ENCODE measurements at places on chromosomes 1 and 21.

- DNase-seq = no peak
Measured at GRCh38 chr1:90106311-90106710, 111.4 kb downstream of the ZNF326 start.

GRCh38 chr1:230335861-230336522, 90.1 kb downstream of the PGBD5 start:
- DNase-seq = no peak

GRCh38 chr1:11187931-11188330, 1.2 kb upstream of the ANGPTL7 start:
- DNase-seq = no peak

- no peak for DNase-seq
Measured at GRCh38 chr21:28900481-28900880, 92.2 kb downstream of the LTN1 start.

DNA sequence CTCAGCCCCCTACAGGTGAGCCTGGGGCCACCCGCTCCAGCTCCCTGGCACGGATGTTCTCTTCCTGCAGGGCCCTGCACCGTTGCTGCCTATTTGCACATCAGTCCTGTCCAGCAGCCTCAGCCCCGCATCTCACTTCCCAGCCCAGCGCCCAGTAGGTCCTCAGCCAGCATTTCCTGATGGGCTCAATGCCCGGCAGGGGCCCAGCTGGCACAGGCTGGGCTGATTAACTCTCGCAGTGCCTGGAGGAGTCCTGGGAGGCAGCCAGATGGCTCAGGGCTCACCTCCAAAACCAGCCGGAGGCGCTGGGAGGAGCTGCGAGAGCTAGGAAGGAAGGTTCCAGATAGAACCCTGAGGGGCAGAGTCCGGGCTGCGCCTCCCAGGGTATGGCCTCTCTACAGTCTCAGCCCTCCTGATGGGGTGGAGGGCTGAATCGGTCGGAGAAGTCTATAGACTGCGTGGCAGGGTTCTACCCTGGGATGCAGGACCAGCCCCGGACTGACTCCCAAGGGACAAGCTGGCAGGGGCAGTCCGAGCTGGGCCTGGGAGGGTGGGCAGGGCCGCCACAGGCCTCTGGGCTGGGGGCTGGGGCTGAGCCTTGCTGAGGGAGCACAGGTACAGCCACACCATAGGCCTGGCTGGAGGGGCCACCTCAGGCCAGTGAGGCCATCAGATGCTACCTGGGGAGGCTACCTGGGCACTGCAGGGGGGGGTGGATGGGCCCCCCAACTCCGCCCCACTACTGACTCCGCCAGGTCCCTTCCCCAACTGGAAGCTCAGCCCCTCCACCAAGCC, 19.2 kb upstream of the CLSTN1 start:
- DNase-seq = no peak

DNA sequence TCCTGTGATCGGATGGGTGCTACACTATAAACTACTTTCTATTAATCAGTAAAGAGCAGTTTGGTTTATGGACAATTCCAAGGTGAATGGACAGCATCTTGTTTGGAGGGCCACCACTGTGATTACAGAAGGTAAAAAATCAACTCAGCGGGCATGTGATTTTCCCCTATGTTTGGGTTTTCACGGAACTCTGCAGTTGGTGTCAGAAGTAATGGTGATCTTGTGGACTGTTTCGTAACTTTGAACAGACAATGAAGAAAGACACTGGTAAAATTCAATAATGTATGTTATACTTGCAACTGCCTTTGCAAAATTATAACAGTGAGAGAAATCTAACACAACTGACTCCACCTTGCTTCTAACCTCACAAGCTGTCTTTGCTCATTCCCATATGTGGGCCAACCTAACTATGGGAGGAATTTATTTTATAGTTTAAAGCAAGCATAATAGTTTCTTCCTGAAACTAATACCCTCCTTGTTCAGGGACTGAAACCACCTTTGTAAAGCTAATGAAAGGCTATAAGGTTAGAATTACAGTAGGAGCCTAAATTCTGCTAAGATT, 53.2 kb downstream of the TRIM33 start:
- DNase-seq = no peak

GRCh38 chr1:97841338-97841737, 79.5 kb downstream of the DPYD start:
- no peak for DNase-seq

DNA sequence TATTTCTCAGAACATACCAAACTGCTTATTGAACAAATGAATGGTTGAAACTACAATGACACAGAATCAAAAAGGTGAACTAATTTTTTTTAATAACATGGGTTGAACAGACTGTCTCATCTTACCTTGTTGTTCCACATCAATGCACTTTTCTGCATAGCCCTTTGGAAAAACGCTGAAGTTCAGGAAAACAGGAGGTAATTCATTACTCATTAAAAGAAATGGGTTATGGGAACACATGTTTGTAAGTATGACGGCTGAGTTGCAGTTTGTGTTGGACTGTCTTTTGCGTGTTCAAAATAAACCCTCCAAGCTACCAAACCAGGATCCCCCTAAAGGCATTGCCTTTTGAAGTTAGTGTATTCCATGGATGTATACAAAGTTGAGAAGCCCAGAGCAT, 514.9 kb upstream of the PKN2 start:
- DNase-seq = no peak

DNA sequence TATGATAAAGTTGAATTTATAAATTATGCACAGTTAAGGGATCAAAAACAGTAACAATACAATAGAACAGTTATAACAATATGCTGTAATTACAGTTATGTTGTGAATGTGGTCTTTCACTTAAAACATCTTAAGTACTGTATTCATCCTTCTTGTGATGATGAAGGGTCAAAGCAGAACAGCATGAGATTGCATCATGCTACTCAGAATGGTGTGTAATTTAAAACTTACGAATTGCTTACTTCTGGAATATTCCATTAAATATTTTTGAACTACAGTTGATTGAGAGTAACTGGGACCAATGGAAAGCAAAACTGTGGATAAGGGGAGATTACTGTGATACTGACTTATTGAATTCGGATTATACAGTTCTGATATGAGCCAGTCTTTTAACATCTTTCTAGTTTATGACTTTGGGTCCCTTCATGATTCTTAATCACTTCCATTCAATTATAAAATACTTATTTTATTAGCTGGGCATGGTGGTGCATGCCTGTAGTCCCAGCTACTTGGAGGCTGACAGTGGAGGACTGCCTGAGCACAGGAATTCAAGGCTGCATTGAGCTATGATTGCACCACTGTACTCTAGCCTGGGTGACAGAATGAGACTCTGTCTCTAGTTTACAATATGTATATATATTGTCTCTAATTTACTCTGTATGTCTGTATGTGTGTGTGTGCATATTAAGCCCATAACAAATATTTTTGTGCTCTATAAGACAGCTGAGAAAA, 43.2 kb downstream of the ATP1B1 start:
- no peak for DNase-seq

- no peak for DNase-seq
Measured at GRCh38 chr21:20308586-20309315, 689.5 kb upstream of the NCAM2 start.

- DNase-seq = no peak
Measured at GRCh38 chr1:84861516-84861915, 31.5 kb downstream of the LPAR3 start.

DNA sequence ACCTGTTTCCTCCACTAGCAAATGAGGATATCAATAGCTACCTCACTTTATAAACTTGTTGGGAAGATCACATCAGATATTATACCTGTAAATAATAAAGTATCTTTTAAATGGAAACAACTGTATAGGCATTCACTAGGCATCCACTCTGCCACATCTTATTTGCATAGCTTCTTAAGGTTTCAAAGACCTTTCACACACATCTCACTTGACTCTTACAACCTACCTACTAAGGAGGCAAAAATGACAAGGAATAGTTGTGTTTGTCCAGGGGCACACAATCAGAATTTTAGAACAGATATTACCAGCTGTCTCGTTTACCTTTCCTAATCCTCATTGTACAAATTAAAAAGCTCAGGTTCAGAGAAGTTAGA, 51.5 kb downstream of the VANGL2 start:
- DNase-seq = no peak

GRCh38 chr1:97925151-97925550, 4.3 kb upstream of the DPYD start:
- DNase-seq = no peak

DNA sequence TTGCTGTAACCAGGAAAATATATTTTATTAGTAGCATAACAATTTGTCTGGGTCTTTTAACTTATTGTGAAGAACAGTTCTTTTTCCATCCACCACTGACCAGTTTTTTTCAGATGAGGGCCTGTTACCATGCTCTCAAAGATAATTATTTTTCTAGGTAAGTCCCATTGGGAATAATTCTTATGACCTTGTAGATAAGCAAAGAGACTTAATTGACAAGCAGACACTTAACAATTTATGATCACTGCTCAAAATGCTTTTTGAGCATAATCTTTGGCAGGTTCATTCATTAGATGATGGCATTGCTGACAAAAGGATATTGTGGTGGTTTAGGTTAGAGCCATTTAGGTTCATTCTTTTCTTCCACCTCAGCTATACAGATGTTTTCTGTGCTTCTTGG, 6.6 kb downstream of the SNX27 start:
- DNase-seq = no peak

- no peak for DNase-seq
Measured at GRCh38 chr1:167645140-167645541, 15.1 kb downstream of the RCSD1 start.

DNA sequence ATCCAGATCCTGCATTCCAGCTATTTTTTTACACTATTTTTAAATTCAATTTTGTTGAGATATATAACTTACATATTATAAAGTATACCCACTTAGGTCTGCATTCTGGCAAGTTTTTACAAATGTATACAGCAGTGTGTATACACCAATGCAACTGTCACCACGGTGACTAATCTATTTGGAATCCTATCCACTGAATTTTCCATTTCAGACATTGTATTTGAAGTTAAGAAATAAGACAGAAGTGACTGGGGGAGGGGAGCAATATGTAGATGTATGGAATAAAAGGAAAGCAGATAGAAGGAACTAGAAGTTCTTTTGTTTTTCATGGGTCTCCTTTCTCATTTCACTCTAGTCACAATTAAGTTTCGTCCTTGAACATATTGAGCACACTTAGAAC, 431.5 kb upstream of the CHRM3 start:
- no peak for DNase-seq

DNA sequence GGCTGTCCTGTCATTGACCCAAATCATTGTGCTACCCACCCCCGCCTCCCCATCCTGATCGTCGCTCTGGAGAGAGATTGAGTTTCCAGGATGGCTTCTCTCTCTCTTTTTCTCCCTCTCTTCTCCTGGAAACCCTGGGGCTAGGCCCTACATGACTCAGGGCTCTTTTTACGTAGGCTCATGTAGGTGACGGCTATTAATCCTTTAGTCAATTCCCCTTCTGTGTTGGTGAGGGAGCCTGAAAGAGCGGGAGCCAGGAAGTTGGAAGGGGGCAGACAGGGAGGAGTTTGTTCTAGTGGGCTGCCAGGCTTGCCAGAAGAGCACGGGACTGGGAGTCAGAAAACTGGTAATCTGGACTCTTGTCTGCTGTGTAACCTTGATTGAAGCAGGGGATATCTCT, 9.7 kb downstream of the ATP2B4 start:
- no peak for DNase-seq

- no peak for DNase-seq
Measured at GRCh38 chr1:39106801-39107327, 80.7 kb downstream of the NDUFS5 start.

- no peak for DNase-seq
Measured at GRCh38 chr1:173954179-173954578, 37.1 kb upstream of the SERPINC1 start.

DNA sequence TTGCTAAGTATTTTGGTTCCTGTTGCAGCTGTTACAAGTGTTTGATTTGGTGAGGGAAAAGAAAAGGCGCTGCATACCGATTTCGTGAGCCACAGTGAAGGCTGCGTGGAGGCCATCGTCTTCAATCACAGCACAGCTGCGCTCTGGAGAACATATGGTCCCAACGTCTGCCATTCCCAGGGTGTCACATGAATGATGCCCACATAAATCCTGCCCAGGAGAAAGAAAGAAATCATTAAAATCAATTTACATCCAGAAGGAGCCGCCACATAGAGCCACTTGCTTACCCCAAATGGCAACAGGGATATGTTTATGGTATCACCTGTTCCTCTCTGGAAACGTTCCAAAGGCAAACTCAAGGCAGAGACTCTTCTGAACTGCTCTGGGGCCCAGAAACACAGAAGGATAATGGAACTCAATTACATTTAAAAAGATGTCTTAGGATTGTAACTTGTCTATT, 12.2 kb downstream of the ADAMTS5 start:
- no peak for DNase-seq

- no peak for DNase-seq
Measured at GRCh38 chr1:40637470-40638007, 27.9 kb downstream of the RIMS3 start.

DNA sequence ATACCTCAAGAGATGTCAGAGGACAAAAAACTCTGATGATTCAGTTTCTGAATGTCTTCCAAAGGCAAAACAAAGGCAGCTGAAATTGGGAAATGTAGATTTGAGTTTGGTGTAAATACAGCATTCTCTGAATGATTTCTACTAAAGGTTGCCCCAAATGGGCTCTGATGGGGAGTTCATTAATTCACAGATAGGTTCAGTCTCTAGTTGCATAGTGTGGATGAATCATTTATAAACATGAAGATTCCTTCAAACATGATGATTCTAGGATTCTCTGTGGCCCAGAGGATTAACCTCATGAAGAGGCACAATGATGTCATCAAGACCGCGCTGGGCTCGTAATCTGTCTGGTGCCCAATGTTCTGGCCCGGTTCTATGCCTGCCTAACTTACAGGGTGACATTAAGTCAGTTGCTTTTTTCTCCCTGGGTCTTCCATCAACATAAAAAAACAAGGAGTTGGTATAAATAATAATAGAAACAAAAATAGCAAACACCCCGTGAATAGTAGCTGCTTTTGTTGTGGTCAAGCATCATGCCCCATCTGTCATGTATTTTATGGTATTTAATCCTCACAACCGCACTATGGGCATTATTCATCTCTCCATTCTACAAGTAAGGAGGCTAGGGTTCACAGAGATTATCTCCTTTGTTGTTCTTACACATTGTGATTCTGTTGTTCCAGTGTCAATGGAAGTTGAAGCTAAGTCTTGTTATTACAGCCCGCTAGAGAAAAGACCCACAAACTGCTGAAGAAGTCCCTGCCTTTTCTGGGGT, 509.6 kb upstream of the USP24 start:
- peak; percentile 92 for DNase-seq

DNA sequence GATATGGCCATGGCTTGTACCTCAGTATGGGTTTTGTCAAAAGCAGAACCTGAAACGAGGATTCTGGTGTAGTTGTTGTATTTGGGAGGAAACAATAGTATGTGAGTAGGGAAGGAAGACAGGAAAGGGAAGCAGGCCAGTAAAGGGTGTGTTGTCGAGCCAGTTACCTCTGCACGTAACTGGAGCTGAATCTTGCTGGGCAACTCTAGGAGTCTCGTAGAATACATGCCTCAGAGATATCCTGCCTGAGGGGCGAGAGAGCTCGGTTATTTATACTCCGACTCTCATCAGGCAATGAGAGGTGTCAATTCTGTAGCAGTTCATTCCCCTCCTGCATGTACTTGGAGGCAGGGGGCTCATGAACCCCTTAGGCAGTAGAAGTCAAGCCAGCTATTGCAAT, 45.9 kb upstream of the KIF26B start:
- DNase-seq = no peak

Measured in AG04449 (cell line).